T-helper 1 cell (primary cell): ENCODE measurements at places on chromosomes 6 and 20.

DNA sequence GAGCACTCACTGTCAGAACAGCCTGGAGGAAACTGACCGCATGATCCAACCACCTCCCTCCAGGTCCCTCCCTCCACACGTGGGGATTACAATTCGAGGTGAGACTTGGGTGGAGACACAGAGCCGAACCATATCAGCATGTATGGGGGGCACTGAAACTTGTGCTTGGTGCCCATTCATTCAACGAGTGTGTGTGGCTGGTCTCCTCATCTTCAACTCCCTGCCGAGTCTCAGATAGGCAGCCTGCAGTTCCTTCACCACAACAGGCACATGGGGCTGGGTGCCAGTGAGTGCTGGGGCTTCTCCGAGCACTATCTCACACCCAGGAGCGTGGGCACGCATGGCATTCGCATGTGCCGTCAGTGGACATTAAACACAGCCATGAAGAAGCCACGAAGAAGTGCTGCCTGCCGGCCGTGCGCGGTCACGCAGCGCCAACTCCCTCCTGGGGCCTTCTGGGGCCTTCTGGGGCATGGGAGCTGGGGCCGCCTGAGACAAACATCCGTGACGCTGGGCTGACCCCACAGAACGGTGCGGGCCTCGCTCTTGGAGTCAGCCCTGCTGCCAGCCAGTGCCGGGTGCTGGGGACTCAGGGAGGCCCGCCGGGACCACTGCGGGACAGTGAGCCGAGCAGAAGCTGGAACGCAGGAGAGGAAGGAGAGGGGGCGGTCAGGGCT lies 714 bp upstream of the RTEL1 start:
- no peak for DNase-seq

DNA sequence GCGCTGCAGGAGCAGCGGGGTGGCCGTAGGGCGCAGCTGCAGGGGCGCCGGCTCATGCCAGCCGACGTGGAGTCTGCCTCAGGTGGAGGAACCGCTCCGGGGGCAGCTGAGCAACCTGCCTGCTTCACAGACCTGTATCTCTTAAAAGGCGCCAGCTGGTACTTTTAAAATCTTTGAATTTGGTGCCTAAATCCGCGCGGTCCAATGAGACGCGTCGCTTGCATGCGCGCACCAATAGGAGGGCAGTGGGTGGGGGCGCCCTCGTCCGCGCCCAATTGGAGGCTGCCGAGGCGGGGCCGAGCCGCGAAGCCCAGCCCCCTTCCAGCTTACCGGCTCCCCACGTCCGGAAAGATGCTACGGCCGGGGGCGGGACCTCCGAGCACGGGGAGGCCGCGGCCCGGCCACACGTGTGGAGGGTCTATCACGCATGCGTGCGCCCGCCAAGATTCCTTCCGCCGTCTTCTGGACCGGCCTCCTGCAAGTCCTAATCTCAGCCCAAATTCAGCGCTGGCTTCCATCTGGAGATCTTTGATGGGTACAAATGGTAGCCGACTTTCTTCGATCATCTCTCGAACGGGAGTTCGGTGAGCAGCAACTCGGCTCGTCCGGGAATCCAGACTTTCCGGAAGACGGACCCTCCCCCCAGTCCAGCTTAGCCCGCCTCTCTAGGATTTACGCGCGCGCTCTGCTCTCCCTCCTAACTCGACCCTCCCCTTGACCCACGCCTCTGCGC lies at the start of gene FBXO5:
Gene FBXO5 (minus strand): TSS at position 138 of the 733 bp plus-strand sequence. CDS start 82 bp downstream, at position 56.
- peak; percentile 97 for DNase-seq

- DNase-seq, result no peak
Observed at GRCh38 chr6:167303675-167304625, 12.8 kb downstream of the UNC93A start.

DNA sequence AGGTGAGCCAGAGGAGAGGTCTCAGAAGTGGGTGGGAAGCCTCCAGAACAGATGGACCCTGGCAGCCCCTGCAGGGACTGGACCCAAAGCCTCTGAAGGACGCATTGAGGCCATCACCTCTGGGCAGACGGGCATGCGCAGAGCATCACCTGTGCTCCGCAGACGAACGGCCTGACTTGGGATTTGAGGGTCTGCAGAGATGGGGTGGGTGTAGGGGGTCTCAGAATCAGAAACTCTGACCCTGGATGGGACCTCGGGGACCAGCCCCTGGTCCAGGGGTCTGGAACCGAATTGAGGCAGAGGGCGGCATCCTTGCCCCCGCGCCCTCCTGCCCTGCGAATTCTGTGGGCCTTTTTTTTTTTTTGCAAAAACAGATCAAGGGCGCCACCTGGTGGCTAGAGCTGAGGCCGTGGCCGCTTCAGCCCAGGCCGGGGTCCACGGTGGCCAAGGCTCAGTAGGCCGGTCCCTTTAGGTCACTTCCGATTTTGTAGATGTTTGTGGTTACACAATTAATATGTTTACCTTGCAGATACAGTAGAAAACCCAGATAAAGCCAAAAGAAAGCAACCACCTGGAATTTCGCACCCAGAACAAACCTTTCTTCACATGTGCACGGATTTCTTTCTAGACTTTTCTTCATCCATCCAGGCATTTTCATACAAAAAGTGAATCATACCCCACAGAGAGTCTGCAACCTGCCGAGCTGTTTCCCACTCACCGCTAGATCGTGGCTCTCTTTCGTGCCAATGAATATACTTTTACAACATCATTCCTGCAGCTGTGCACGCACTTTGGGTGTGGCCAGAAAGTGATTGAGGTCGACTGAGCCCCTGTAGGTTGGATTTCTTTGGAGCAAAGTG lies 25.9 kb downstream of the ZBP1 start:
- DNase-seq, result peak; percentile 23

DNA sequence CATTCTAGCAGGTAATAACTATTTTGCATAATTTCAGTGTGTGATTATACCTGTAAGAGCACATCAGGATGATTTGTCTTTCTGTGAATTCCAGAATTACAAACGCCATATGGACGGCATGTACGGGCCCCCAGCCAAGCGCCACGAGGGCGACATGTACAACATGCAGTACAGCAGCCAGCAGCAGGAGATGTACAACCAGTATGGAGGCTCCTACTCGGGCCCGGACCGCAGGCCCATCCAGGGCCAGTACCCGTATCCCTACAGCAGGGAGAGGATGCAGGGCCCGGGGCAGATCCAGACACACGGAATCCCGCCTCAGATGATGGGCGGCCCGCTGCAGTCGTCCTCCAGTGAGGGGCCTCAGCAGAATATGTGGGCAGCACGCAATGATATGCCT lies 122.7 kb downstream of the TMEM242 start:
- DNase-seq, result no peak

- DNase-seq, result no peak
Observed at GRCh38 chr6:35049900-35050756, 91.0 kb downstream of the TCP11 start.

- peak; percentile 51 for DNase-seq
Observed at GRCh38 chr6:43454290-43454695, 1.1 kb downstream of the DLK2 start.

- no peak for DNase-seq
Observed at GRCh38 chr20:17710379-17711266, 10.9 kb downstream of the BANF2 start.

- no peak for DNase-seq
Observed at GRCh38 chr6:34560366-34561226, 4.5 kb upstream of the SPDEF start.

DNA sequence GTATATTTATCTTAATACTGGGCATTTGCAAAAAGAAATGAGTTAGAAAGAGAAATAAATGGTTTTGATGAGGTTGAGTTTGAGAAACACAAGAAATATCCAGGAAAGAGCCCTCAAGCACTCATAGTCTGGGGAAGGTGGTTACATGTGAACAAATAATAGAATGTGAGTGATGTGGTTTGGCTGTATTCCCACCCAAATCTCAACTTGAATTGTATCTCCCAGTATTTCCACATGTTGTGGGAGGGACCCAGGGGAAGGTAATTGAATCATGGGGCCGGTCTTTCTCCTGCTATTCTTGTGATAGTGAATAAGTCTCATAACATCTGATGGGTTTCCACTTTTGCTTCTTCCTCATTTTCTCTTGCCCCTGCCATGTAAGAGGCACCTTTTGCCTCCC lies 334.1 kb downstream of the COL12A1 start:
- no peak for DNase-seq

- DNase-seq, result no peak
Observed at GRCh38 chr20:31943052-31943471, 8.8 kb downstream of the PDRG1 start.

DNA sequence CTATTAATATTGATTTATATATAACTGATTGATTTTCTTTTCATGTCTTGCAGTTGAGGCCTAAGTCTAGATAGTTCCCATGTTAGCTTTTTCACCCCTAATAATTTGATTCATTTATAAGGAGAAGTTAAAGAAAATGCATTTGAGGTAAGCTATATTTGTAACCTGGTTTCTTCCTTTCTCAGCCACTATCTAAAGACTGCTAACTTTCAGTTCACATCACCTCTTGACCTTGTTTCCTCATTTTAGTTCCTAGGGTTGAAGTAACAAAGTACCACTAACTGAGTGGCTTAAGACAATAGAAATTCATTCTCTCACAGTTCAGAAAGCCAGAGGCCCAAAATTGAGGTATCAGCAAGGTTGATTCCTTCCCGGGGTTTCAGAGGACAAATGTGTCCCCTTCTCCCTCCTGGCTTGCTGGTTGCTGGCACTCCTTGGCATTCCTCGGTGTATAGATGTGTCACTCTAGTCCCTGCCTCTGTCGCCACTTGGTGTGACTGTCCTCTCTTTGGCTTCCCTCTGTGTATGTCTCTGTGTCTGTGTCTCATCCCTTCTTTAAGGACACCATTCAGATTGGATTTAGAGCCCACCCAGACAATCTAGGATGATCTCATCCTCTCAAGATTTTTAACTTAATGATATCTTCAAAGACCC lies 55.9 kb upstream of the C20orf144 start:
- DNase-seq, result no peak

DNA sequence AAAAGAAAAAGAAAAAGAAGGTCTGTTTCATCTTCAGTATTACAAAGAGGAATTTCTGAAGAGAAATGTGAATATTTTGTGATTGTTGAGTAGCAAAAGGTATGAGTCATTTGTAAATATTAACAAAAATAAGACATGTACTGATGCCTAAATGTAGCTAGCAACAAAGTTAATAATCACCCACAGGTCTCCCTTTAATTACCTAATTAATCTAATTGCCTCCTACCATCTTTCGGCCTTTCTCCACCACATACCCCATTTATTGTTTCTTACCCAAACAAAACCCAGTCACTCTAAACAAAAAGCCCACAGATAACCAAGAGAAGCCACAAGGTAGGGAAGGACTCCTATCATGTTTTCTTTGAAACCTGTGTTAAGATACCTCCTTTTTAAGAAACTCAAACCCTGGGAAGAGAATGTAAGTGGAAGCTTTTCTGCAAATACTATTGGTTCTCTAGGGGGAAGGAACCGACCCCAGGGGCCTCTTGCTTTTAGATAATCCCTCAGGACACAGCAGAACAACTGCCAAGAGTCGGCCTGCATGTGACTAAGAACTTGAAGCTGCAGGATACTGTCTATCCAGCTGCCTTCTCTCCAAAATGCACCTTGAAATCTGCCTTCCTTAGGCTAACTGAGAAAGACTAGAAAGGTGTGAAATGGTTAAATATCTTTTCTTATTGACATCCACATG lies 16.1 kb upstream of the STK38 start:
- no peak for DNase-seq

- DNase-seq, result no peak
Observed at GRCh38 chr6:41419385-41419784, 84.0 kb downstream of the NCR2 start.

GRCh38 chr20:2521369-2522305 lies 12.9 kb upstream of the ZNF343 start:
- DNase-seq, result peak; percentile 42

DNA sequence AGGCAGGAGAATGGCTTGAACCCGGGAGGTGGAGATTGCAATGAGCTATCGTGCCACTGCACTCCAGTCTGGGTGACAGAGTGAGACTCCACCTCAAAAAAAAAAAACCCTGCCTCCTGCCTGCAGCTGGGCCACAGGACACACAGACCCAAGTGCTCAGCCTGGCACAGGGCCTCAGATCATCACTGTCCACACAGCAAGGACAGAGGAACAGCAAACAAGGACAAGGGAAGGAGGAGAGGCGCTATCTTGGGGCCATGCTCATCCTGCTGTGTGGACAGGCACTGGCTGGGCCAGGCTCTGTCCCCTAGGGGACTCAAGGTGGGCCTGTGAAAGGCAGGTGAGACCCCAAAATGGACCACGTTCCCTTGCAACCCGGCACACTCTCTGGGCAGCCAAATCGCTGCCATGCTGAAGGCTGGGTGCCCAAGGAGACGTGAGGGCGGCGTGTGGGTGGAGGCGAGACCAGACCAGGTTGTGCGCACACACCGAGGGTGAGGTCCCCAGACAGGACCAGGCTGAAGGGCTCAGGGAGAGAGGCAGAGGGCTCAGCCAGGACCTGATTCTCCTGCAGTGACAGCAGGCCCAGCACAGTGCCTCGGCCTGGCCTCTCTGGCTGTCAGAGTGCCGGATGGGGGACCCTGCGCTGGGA lies 9.1 kb downstream of the UCKL1 start:
- no peak for DNase-seq

- no peak for DNase-seq
Observed at GRCh38 chr6:22433745-22434144, 135.6 kb upstream of the HDGFL1 start.

DNA sequence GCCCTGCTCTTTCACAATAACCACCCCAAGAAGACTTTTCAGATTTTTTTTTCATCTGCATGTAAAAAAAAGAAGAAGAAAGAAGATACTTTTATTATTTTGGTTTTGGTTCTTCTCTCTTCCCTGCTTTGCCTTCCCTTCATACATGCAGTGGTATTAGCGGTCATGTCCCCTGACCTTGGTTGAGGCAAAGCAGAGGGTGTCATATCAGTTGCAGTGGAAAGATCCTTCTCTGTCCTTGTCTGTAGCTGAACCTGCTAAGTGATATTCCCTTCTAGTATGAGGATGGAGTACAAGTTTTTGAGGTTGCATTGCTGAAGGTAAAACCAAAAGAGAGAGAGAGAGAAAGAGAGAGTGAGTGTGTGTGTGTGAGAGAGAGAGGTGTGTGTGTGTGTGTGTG lies 345.7 kb downstream of the UTRN start:
- DNase-seq, result no peak

GRCh38 chr6:91613481-91613880 lies 1026.6 kb upstream of the MAP3K7 start:
- DNase-seq, result no peak

DNA sequence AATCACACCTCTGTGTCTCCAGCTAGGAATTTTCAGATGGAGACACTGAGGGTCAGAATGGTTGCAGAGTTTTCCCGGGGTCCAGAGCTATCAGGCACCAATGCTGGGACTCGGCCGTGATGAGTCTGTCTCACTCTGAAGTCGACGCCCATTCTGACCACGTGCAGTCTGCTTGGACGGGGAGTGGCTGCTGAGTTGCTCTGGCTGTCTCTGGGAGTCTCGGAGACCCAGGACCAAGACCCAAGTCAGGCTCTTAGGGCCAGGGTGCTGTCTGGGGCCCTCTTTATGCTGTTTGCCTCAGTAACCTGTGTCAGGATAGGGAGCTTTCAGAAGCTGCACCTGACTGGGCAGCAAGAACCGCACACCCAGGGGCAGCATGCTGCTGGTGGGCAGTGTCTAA lies 4.6 kb downstream of the IP6K3 start:
- no peak for DNase-seq

- no peak for DNase-seq
Observed at GRCh38 chr20:12152996-12153395, 235.3 kb downstream of the BTBD3 start.

GRCh38 chr6:32148289-32149091 lies 3.2 kb downstream of the PRRT1 start:
- DNase-seq, result peak; percentile 57

GRCh38 chr20:8131598-8132483 lies at the start of gene PLCB1:
Gene PLCB1, plus strand, starts transcription at chr20:8132266. Its CDS starts 386 bp downstream, at chr20:8132652.
- DNase-seq, result peak; percentile 71

GRCh38 chr6:88952065-88952704 lies 11.2 kb downstream of the RNGTT start:
- no peak for DNase-seq
